ENCODE measurements at places on chromosomes 7 and 10.

DNA sequence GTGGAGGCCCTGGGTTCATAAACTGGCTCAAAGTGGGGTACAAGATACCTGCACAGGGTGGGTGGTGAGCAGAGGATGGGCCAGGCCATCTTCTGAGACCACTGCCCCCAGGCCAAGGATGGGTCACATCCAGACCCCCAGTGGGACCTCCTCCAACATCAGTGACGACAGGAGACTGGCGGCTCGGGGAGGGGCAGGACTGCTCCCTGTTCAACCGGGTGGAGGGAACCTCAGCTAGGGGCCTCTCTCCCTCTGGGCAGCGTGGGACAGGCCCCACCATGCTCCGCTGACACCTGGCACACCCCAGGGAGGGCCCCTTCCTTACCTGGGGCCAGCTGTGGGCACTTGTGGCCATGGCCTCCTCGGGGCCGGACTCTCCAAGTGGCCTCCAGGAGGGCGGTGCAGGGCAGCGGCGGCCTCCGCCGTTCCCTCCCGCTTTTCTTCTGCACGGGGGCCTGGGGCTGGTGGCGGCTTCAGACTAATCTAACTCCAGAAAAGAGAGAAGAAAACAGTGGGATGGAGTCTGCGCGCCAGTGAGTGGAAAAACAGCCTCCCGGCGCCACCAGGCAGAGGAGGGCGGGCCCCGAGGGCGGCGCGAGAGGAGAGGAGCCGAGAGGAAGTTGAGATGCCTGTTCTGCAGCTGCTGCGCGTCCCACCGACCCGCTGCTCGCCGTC, at the start of gene CALHM2:
Gene CALHM2 (minus strand): TSS at position 540 of the 675 bp plus-strand sequence. CDS start 2,429 bp downstream, outside the sequence.
- peak; percentile 68 for DNase-seq

DNA sequence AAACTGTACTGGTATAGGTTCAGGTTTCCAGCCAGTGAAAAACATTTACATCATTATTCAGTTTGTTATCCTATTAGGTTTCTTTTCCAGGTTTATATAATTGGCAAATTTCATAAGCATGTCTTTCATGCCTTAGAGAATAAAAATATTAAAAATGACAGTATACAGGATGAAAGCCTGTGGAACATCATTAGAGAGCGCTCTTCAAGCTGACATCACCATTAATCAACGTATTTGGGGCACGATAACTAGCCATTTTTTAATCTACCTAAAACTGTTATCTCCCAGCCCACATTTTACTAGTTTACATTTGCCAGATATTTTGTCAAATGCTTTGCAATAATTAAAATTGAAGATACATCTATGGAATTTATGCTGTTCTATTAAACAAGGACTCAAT, 714.1 kb downstream of the CNTNAP2 start:
- no peak for DNase-seq

GRCh38 chr10:21975378-21975990, 28.0 kb downstream of the DNAJC1 start:
- DNase-seq = no peak

DNA sequence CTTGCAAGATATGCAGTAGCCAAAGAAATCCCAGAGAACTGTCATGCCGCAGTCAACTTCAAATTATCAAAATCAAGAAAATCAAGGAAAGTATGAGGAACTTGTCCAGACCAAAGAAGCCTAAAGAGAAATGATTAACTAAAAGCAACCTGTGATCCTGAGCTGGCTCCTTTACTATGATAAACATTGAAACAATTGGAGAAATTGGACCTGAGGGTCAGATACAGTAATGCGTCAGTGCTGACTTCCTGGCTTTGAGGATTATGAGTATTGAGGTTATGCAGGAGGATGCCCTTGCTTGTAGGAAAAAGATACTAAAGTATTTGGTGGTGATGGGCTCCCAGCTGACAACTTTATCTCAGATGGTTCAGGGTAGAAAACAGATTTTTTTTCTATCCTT, 324.7 kb upstream of the AKR1E2 start:
- no peak for DNase-seq

DNA sequence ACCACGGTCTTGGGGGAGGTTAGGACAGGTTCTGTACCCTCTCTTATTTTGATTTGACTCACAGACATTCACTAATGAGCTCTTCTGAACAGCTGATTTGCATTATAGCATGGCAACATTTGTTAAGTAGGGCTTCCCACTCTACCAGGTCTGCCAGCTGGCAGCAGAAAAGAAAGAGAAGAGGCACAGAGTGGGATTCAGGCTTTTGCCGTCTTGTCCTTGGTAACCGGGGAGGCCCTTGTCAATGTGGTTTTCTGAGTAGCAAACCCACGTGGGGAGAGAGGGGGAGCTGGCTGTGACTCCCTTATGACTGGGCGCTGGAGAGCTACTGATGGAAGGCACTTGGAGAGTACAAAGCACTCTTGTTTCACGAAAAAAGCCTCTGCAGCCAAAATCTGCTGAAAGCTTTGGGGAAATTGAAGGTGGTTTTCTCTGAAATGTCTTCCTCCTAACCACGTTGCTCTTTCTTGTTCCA, 355.3 kb upstream of the GALNT17 start:
- DNase-seq = peak; percentile 20

DNA sequence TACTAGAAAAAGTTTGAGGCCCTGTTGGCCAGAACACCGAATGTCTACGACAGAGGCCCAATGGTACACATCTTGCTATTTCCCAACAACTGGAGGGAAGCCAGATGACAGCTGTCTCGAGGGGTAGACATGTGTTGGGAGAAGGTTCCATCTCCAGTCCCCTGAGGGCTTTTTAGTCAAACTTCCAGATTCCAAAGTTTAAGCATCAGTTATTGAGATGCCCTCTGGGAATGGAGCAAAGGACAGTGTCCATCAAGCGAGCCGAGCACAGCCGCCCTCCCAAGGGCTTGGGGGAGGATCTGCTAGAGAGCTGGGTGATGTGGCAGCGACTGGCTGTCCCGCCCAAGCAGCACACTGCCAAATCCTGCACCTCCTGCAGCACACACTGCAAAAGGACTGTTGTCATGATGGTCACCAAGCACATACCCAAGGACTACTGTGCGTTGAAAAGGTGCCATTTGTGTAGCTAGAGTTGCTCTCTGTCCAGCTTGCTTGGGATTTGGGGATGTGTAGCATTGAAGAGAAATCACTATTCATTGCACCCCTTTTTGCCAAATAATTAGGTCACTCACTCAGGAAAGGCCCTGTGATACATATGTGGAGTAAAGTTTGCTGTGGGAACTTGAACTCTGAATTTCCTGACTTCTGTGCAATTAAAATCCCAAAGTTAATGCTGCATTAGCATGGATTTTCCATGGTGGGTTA, 164.6 kb downstream of the TRIL start:
- no peak for DNase-seq

DNA sequence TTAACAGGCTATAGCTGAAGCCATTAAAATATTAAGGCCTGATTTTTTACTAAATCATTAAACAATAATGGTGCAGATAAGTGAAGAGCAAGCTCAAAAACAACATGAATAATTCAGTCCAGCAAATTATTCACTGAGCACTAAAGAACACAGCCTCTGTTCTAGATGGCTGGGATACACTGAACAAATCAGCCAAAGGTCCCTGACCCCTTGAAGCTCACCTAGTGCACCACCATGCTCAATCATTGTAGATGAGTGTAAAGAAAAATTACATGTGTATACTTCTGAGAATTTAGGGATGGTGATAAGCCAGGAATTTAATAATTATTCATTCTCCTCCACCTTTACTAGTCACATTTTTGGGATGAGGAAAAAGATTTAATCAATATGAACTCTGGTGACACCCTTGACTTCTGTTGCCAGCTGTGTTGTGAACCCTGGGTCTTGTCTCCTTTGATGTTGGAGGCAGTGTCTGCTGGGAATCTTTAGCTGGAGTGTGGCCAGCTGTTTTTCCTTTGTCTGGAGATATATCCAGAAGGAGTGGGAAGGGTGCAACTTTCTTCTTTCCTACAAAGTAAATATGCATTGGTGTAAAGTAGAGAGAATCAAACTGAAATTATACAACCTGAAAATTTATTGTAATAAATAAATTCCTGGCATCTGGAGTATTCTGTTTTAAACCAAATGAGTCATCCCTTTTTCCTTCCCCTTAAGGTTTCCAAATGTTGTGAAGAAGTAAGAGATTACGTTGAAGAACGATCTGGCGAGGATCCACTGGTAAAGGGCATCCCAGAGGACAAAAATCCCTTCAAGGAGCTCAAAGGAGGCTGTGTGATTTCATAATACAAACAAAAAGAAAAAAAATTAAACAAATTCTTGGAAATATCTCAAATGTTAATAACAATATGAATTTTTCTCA, 4.0 kb downstream of the GNGT1 start:
- DNase-seq = peak; percentile 47

GRCh38 chr10:15419279-15419874, 48.3 kb upstream of the FAM171A1 start:
- peak; percentile 42 for DNase-seq

GRCh38 chr10:107103174-107104025, 61.1 kb downstream of the SORCS1 start:
- DNase-seq = no peak
